ENCODE measurements at places on chromosomes 12 and 14. TPM values are rescaled to one million over a fixed set of nuclear protein-coding genes. Genes with fewer than 3 reads are reported as not detected.

Gene PPP4R4
- 6.0 TPM for total RNA-seq

Gene CMA1
- total RNA-seq, result not detected

Gene DAO
- total RNA-seq, result not detected

- no peak for DNase-seq
These were observed 55.9 kb downstream of the TMCC3 start for GRCh38 chr12:94594443-94594825.

Gene GPN3
- total RNA-seq, result 17.7 TPM

DNA sequence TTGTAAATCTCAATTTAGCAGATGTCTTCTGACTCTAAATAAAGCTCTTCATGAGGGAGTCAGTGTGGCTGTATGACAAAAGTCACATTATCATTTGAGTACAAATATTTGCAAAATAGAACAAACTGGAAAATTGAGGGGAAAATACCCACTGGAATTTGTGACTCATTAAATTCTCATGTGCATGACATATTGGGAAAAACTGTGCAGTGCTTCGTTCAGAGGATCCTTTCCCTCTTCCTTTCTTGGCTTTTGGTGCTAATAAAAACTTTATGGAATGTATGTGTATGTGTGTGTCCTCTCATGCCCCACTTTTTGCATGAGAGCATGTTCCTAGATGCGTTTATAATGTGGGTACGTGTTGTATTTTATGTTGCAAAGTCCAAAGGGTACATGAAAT is 267.8 kb downstream of the KTN1 start:
- peak; percentile 76 for DNase-seq

Gene NEDD1
- total RNA-seq, result 30.0 TPM

Gene NXPH4
- 22.3 TPM for total RNA-seq

Gene MYO1A
- total RNA-seq, result not detected

- DNase-seq, result no peak
These were observed 753 bp upstream of the ATP5MC2 start for GRCh38 chr12:53676656-53677015.

- peak; percentile 92 for DNase-seq
These were observed 27.9 kb downstream of the RHOF start for GRCh38 chr12:121765573-121765972.

Gene TULP3
- total RNA-seq, result 23.6 TPM

- DNase-seq, result no peak
These were observed 256.6 kb downstream of the FOXN3 start for GRCh38 chr14:89160437-89160836.

Gene KRT83
- not detected for total RNA-seq

- no peak for DNase-seq
These were observed 103.2 kb upstream of the VRK1 start for GRCh38 chr14:96693987-96694386.

GRCh38 chr12:124296295-124296915 is 1.5 kb downstream of the RFLNA start:
- no peak for DNase-seq

DNA sequence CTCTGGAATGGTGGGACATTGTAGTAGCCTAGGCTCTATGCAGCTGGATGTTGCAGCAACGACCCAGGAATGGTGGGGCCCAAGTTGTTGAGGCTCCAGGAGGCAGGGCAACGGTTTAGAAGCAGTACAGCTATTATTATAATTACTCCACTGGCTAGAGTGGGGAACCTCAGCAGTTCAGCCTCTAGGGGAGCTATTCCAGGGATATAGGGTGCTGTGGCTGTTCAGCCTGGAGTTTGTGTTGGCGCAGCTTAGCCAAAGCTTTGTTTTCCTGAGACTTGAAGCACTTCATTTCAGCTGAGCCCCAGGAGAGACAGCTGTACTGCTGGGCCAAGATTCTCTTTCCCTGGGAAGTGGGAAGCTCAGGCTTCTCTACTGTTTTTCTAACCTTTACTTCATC is 1023.0 kb upstream of the ATXN7L3B start:
- DNase-seq, result no peak

Gene OAS1
- 132 TPM for total RNA-seq

Gene ACOT4
- total RNA-seq, result 0.14 TPM

DNA sequence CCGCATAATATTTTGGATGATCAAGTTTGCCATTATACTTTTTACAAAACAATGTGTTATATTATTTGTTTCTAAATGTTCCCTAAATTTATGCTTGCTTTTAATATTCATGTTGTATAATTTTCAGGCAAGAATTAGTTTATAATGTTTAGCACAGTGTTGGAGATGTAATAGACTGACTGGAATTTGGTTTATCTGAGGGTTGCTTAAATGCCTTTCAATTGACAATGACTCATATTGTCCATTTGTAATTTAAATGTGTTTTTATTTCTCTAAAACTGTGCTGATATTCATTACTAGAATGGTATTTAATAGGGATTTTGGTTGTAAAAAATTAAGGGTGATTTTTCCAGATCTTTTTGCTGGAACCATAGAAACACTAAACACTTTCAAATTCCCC is 788.4 kb downstream of the SLC6A15 start:
- no peak for DNase-seq

DNA sequence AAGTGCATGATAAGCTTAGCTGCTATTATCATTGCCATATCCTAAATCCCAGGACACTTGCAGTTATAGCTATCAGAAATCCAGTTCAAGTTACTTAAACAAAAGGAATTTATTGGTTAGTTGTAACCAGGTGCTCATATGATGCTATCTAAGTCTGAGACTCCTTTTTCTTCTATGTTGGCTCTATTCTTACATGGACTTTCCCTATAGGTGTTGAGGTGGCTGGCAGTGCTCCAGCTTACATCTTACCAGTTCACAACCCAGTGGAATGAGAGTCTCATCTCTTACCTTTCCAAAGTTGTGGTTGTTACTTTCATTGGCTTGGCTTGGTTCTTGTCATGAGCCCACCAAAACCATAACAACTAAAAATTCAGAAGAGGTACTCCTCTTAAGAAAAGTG is 94.6 kb downstream of the DACT1 start:
- no peak for DNase-seq

Gene INHBC
- total RNA-seq, result not detected

Gene FAM186B
- 0.57 TPM for total RNA-seq

Gene KRT79
- 0.82 TPM for total RNA-seq

- no peak for DNase-seq
These were observed 692.6 kb downstream of the VRK1 start for GRCh38 chr14:97489750-97490149.

GRCh38 chr14:94748667-94749347 is 21.1 kb downstream of the GSC start:
- no peak for DNase-seq

- DNase-seq, result no peak
These were observed 5.5 kb downstream of the PABPN1 start for GRCh38 chr14:23326491-23327332.

Gene NFATC4
- total RNA-seq, result 61.9 TPM

DNA sequence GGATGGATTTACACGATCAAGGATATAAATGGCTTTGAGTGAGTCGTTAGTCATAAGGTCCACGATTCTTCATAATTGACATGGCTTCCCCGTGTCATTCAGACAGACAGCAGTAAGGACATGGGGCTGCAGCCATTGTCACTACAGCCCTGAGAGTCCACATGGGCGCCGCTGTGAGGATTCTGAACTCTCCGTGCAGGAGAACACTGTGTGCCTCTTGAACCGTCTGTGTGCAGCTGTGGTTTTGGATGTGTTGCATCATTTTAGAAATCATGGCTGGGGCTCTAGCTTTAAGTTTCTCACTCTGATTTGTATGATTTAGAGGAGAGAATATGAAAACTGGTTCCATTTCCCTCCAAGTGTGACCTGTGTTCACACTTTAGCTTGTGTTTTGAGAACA is 47.2 kb downstream of the NPAS3 start:
- peak; percentile 32 for DNase-seq

DNA sequence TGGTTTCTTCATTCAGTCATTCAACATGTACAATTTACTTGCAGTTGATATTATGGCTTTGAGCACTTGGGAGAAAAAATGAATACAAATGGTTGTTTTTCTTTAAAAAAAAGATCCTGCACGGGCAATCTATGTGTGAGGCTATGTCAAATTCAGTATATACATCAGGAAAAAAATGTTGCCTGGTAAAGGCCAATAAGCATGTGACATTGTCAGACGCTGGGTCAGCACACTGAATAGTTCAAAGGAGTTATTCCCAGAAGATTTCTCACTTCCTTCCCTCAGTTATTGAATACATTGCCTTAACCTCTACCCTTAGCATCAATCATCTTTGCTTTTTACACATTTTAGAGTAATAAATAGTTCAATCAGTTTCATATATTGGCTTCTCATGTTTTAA is 319.2 kb downstream of the NUAK1 start:
- DNase-seq, result no peak

DNA sequence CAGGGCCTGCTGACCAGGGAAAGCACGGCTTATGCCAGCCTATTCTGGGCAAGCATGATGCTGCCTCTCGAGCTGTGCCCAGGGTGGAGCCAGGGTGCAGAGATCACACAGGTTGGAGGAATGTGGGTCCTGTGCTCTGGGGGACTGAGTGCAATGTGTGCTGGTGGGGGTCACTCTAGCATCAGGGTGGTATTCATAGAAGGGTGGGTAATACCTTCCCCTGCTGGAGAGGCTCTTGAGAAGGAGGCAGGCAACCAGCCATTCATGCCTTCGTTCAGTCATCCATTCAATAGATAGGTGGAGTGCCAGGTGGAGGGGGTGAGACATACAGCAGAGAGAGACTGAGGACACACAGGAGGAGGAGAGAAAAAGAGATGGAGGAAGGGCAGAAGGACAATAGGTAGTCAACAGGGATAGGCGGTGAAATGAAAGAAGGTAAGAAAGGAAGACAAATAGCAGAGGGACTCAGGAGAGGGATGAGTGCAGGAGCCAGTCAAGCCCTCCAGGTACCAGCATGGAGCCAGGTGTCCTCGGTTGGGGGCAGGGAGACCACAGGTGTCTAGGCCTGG is 5.2 kb upstream of the ZNF385A start:
- DNase-seq, result no peak

DNA sequence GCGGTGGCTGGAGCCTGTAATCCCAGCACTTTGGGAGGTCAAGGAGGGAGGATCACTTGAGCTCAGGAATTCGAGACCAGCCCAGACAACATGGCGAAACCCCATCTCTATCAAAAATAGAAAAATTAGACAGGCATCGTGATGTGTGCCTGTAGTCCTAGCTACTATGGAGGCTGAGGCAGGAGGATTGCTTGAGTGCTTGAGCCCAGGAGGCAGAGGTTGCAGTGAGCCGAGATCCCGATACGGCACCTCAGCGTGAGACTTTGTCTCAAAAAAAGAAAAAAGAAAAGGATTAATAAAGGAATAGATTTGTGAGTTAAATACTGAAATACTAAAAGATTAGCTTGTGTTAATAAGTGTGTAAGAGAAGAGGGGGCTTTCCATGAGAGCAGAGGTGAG is 29.4 kb downstream of the RPGRIP1 start:
- DNase-seq, result no peak

- DNase-seq, result no peak
These were observed 35.6 kb downstream of the DUSP6 start for GRCh38 chr12:89316705-89317139.

DNA sequence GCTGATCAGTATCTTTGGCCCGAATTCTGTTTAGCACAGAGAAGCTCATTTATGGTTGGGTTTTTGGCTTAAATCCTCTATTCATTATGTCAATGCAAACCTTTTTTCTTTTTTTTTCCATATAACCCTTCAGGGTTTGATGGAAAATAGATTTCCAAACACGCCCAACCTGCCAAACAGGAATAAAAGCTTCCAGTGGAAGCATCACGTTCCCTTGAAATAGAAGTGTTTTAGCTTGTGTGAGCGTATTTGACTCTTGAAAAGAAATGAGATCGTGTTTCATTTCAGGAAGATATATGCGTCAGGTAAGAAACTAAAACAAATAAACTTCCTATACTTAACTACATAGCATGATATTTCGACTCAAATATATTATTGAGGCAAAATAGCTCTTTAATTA is at the start of gene PIK3C2G:
TSS of gene PIK3C2G (plus strand) at position 246 of the 400 bp plus-strand sequence. CDS start 20,564 bp downstream, outside the sequence.
- no peak for DNase-seq

Gene MGST1
- total RNA-seq, result 104 TPM

- no peak for DNase-seq
These were observed 123.0 kb upstream of the PZP start for GRCh38 chr12:9331218-9331626.

GRCh38 chr12:70659077-70659606 is 21.9 kb upstream of the PTPRB start:
- DNase-seq, result no peak

Gene AGAP2
- 0.17 TPM for total RNA-seq

Gene AQP2
- total RNA-seq, result not detected

DNA sequence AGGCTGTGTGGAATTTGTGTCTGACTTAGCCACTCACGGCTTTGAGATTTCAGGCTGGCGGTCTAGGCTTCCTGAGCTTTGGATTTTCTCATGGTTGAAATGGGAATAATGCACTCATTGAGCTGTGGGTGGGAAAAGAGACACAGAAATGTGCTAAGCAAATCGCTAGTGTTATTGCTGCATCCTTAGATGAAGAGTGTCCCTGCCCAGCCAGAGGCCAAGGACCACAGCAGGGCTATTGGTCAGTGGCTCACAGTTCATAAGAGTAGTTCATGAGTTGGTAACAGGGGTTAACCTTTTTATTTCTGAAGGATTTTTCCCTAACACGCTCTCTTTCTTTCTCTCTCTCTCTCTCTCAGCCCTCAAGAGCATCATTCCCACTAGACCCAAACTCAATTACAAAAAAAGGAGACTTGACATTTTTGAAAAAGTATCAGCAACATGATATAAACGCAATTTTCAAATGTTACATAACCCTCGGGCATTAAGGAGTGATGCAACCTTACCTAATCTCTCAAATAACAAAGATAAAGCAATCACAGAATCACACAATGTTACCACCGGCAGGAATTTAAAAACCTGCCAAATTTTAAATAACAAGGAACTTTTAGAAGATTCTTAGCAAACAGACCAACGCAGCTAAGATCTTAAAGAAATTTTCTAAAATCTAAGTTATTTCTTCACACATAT is 36.7 kb upstream of the RMST start:
- DNase-seq, result no peak

Gene PAH
- not detected for total RNA-seq

Gene GPRC5D
- total RNA-seq, result not detected

- no peak for DNase-seq
These were observed 794 bp downstream of the SLC22A17 start for GRCh38 chr14:23351681-23352505.
